ENCODE measurements at places on chromosomes 7 and 10.

- no peak for DNase-seq
These were observed 98.8 kb upstream of the MACROH2A2 start for GRCh38 chr10:69953851-69954250.

- peak; percentile 87 for DNase-seq
These were observed 262.8 kb upstream of the KLF14 start for GRCh38 chr7:130996833-130997231.

GRCh38 chr7:114656466-114656865, 241.9 kb downstream of the FOXP2 start:
- no peak for DNase-seq

GRCh38 chr7:119397156-119397555, 875.8 kb upstream of the KCND2 start:
- DNase-seq = no peak

- DNase-seq = no peak
These were observed 297.7 kb downstream of the CCDC3 start for GRCh38 chr10:12703813-12704212.

DNA sequence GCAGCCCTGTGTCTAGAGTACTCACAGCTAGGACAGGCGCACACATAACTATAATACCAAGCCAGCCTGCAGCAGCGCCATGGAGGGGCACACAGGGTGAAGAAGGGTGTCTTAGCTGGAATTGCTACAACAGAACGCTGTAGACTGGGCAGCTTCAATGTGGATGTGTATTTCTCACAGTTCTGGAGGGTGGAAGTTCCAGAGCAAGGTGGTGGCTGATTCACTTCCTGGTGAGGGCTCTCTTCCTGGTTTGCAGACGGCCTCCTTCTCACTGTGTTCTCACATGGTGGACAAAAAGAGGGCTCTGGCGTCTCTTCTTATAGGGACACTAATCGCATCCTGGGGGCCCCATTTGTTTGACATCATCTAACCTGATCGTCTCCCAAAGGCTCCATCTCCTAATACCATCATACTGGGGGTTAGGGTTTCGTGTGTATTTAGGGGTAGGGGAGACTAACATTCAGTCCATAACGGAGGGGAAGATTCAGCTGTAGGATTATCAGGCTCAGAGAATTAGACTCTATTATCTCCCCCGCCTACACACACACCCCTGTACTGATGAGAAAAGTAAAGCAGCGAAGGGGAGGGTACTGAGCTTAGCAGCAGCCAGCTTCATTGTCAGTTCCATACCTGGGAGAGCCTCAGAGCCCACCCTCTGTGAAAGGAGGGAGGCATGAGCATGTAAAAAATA, 289.1 kb downstream of the CCDC3 start:
- no peak for DNase-seq

DNA sequence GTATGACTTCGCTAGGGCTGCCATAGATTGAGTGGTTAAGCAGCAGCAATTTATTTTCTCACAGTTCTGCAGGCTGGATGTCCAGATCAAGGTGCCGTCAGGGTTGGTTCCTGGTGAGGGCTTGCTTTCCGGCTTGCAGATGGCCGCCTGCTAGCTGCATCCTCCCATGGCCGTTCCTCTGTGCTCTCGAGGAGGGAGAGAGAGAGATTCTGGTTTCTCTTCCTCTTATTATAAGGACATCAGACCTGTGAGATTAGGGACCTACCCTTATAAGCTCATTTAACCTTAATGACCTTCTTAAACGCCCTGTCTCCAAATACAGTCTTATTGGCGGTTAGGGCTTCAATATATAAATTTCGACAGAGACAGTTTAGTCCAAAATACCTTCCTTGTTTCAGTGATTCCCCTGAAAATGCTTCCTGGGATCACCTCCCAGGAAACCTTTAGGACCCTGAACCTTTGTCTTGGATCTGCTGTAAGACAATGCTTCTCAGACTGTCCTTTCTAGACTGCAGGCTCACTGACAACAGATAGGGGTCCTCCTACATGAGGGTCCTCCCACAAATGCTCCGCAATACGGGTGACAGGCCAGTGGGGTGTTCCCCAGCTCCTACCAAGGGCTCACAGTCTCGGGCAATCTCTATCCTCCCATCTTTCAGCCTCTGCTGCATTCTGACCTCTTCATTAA, 82.5 kb upstream of the BAIAP2L1 start:
- DNase-seq = no peak

DNA sequence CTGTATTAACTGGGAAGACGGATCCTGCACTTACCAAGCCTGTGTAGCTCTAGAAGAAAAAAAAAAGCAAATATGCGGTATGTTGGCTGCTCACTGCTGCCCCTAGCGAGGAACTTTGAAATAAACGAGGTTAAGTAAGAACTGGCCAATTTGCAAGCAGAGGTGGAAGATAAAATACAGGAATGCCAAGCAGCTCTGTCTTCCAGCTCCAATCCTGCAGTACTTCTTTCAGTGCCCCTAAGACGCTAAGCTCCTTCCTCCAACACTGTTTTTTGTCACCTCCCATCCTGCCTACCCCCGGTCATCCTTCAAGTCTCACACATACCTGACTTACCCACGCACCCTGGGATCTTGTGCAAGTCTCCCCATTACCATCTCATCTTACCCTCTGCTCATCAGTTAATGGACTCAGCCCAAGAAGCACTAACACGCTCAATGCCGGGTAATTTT, 809 bp downstream of the C10orf143 start:
- DNase-seq = peak; percentile 53

- DNase-seq = no peak
These were observed 75.5 kb downstream of the LRMDA start for GRCh38 chr10:75506930-75507329.

DNA sequence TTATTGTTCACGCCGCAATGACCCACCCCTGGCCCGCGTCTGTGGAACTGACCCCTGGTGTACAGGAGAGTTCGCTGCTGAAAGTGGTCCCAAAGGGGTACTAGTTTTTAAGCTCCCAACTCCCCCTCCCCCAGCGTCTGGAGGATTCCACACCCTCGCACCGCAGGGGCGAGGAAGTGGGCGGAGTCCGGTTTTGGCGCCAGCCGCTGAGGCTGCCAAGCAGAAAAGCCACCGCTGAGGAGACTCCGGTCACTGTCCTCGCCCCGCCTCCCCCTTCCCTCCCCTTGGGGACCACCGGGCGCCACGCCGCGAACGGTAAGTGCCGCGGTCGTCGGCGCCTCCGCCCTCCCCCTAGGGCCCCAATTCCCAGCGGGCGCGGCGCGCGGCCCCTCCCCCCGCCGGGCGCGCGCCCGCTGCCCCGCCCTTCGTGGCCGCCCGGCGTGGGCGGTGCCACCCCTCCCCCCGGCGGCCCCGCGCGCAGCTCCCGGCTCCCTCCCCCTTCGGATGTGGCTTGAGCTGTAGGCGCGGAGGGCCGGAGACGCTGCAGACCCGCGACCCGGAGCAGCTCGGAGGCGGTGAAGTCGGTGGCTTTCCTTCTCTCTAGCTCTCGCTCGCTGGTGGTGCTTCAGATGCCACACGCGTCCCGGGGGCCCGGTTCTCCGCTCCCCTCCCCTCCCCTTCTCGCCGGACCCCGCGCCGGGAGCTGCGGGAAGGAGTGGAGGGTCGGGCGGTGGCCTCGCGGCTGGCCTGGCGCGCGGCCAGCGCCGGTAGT, at the start of gene CBX3:
CBX3 (plus strand) TSS at position 499 of the 772 bp plus-strand sequence. CDS start 1,254 bp downstream, outside the sequence.
- DNase-seq = peak; percentile 94

GRCh38 chr10:4033341-4033896, 248.4 kb upstream of the KLF6 start:
- DNase-seq = no peak

- DNase-seq = peak; percentile 17
These were observed 488.8 kb upstream of the ZMIZ1 start for GRCh38 chr10:78579995-78580394.

GRCh38 chr10:30573721-30574431, 55.7 kb downstream of the LYZL2 start:
- no peak for DNase-seq

- DNase-seq = no peak
These were observed 323.4 kb downstream of the WDR37 start for GRCh38 chr10:1379601-1380000.

- DNase-seq = no peak
These were observed 103.4 kb downstream of the SAMD9 start for GRCh38 chr7:93014410-93014809.

- no peak for DNase-seq
These were observed 29.4 kb downstream of the LSMEM1 start for GRCh38 chr7:112510001-112510742.

Data from SHP77 (cell line).